GM20000 (cell line): ENCODE measurements at places on chromosomes 1 and 21.

DNA sequence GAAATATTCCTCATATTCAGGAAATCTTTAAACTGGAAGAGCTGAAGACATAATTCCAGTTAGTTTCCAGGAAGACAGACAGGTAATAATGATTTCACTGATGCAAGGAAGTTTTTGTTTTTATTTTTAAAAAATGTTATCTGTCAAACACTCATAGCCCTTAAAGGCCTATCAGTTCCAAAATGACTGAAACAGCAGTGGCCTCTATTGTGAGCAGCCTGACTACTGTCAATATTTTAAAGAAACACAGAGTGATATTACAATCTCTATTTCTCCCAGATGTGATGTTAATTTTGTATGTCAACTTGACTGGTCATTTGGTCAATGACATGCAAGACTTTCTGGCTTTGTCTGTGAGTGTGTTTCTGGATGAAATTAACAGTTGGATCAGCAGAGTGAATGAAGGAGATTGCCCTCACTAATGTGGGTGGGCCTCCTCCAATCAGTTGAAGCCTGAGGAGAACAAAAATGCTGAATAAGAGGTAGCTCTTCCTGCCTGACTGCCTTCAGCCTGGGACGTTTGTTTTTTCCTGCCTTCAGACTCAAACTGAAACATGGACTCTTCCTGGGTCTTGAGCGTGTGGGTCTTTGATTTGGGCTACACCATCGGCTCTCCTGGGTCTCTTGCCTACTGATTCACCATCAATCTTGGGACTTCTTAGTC lies 31.3 kb upstream of the SLC30A10 start:
- no peak for DNase-seq

GRCh38 chr1:113760102-113761080 lies 1.1 kb upstream of the PHTF1 start:
- no peak for DNase-seq

- DNase-seq, result no peak
Measured at GRCh38 chr1:8674912-8675311, 142.5 kb downstream of the RERE start.

GRCh38 chr21:26445440-26445839 lies 127.6 kb downstream of the CYYR1 start:
- DNase-seq, result no peak

- peak; percentile 53 for DNase-seq
Measured at GRCh38 chr1:243287652-243288051, 31.8 kb downstream of the SDCCAG8 start.

GRCh38 chr1:225974454-225974853 lies 24.7 kb downstream of the SDE2 start:
- no peak for DNase-seq

DNA sequence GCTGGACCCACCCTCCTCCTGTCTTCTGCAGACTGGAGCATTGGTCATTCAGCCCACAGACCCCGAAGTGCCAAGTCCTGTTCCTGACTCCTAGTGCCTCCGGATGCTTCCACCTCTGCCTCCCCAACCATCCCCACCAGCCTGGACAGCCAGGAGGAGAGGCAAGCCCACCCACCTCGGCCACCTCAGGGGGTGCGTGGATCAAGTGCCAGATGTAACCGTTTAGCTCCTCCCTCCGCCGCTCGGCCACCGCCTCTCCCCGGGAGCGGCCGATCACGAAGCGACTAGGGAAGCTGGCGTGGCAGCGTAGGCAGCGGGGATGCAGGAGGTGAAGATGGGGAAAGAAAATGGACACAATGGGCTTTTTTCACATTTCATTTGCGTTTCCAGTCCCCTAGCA lies 18.1 kb upstream of the PPP1R15B start:
- DNase-seq, result no peak

DNA sequence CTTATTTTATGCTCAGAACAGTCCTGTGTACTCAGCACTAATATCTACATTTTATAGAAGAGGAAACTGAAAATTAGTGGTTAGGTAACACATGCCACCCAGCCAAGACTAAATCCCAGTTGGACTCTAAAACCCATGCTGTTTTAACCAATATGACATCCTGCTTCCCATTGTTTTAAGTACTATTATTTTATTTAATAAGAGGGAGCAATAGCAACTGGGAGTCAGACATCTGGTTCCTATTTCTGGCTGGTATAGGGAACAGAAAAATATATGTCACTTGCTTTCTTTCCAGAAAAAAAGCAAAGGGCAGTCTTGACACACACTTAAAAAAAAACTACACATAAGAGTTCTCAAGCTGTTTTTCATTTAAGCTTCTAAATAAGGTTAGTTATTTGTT lies 11.9 kb downstream of the KLHL12 start:
- DNase-seq, result no peak

- no peak for DNase-seq
Measured at GRCh38 chr1:15011661-15012060, 141.9 kb upstream of the TMEM51 start.

GRCh38 chr1:156320560-156320959 lies 17.5 kb downstream of the CCT3 start:
- DNase-seq, result no peak

GRCh38 chr1:22717037-22717760 lies 6.6 kb downstream of the EPHB2 start:
- DNase-seq, result no peak

DNA sequence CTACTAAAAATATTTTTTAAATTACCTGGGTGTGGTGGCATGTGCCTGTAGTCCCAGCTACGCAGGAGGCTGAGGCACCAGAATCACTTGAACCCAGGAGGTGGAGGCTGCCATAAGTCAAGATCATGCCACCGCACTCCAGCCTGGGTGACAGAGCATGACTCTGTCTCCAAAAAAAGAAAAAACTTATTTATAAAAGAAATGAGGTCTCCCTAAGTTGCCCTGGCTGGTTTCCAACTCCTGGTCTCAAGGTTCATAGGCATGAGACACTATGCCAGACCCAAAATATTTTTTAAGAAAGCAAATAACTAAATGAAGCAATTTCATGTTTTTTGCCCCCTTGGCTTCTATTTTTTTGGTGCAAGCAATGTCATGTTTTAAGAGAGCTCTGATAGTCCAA lies 32.9 kb downstream of the EIF4G3 start:
- no peak for DNase-seq

GRCh38 chr1:160204526-160205241 lies 500 bp upstream of the PEA15 start:
- peak; percentile 79 for DNase-seq

GRCh38 chr1:225480825-225481434 lies 53.1 kb upstream of the LBR start:
- DNase-seq, result peak; percentile 67

GRCh38 chr1:70628973-70629372 lies 217.9 kb downstream of the CTH start:
- no peak for DNase-seq

DNA sequence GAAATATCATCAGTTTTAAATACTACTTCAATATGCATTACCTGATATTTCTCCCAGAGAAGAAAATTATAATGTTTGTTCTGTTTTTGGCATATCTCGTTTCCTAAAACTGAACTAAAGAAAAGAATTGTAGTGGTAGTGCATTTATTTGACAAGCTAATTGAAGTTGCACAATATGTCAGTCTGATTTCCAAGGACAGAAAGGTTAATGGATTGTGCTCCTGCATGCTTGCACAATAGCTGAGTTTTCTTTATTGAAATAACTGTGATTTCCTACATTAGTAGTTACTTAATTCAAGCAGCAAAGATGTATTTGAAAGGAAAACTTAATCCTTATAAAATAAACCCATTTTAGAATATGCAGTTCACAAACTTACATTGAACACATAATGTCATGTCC lies 2047.7 kb downstream of the NCAM2 start:
- DNase-seq, result no peak

DNA sequence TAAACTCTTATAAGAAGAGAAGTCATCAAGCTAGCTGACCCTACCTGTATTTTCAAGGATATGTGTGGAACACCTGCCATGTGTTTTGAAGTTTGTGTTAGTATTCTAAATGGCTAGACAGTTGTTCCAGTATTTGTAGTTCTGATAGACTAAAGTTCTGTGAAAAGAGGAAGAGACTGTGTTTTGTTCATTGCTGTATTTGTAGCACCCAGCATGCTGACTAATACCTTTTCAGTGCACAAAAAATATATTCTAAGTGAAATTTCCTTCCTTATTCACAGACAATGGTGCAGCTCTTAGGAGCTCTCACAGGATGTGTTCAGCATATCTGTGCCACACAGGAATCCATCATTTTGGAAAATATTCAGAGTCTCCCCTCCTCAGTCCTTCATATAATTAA lies 8.2 kb upstream of the METTL18 start:
- DNase-seq, result no peak

DNA sequence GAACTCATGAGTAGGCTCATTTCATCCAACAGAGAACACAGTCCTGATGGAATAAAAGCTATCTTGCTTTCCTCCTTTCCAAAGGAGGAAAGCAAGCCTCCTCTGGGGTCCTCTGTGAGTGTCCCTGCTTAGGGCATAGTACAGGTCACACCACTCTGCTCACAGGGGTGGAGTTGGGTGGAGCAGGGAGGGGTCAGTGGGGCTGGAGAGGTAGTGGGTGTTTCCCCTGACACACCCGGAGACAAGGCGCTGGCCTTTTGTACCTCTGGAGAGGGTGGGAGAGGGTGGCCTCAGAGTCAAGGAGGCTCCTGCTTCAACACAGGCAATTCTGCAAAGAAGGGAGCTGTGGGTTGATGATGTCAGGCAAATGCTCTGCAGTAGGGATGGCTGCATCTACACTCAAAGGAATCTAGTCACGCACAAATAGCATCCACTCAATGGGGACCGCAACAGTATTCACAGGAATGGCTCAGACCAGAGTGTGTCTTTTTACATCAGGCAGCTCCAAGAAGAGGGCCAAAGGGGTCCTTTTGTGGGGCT lies 58.6 kb upstream of the PLXNA2 start:
- DNase-seq, result no peak

DNA sequence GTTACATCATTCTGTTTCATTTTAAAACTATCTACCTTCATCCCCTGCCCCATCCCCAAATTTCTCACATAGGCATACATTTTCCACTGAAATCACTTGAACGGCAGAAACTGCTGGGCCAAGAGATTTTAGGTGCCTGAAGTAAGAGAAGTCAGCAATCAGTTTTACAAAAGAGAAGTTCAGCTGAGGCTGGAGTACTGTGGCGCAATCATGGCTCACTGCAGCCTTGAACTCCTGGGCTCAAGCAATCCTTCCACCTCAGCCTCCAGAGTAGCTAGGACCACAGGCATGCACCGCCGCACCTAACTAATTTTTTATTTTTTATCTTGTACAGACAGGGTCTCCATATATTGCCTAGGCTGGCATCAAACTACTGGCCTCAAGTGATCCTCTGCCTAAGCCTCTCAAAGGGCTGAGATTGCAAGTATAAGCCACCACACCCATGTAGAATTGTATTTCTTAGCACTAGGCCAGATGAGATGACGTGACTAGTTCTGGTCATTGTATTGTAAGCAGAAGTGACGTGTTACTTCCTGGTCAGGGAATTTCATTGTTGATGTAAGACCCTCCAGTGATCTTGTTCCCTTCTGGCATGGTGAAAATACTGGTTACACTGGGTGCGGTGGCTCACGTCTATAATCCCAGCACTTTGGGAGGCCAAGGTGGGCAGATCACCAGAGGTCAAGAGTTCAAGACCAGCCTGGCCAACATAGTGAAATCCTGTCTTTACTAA lies 7.1 kb downstream of the BECN2 start:
- DNase-seq, result no peak

DNA sequence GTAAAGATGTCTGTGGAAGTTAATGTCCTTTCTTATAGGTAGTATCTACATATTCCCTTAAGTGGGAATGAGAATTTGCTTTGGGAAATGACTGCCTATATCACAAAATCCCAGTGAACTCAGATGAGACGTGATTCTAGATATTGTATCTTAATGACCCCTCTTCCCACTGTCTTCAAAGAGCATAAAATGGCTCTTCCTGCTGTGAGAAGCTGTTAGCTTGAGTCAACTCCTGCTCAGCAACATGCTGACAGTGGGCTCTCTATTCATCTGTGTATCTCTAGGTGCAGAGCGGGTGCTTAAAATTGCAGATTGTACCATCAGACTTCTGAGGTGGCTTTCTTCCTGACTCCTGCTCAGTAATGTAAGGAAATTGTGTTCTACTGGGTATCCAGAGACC lies 100.6 kb downstream of the SPAG17 start:
- DNase-seq, result no peak

GRCh38 chr1:23497777-23498439 lies 13.9 kb upstream of the ASAP3 start:
- DNase-seq, result no peak

GRCh38 chr1:53615101-53615500 lies 123.9 kb downstream of the GLIS1 start:
- no peak for DNase-seq

GRCh38 chr1:173590557-173590956 lies 12.3 kb downstream of the SLC9C2 start:
- DNase-seq, result no peak
